ENCODE measurements at places on chromosomes 7 and 10.

GRCh38 chr7:154852205-154852604, 150.7 kb downstream of the PAXIP1 start:
- no peak for DNase-seq

GRCh38 chr7:16564023-16564380, 37.4 kb downstream of the LRRC72 start:
- no peak for DNase-seq

DNA sequence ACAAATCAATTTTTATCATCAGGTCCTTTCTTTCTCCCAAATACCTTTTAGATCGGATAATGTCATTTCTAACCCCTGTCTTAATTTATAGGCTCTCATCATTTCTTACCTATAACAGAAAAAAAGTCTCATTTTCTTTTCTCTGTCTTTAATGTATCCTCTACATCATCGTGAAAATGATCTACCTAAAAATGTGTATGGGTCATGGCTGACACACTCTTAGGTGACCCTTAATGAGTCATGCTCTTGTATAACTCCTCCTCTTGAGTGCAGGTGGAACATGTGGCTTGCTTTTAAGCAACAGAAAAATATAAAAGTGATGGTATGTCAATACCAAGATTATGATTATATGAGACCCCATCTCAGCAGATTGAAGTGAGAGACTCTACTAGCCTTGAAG, 139.4 kb downstream of the SEMA3C start:
- DNase-seq = no peak

DNA sequence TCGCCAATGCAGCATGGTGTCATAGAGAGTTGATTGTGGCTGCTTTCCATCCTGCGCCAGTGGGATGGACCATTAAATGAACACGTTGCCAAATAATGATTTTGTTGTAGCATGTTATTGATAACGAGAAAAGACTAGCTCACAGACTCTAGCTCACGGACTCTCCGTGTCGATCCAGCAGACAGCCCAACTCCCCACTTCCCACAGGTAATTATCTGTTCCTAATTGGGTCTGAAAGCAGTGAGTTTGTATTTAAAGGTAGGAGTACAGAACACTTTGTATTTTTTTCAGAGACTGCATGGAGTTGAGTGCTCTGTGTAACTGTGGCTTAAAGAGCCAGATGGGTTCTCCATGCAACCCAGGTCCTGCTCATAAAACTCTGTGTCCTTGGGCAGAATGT, 1250.5 kb downstream of the TYW1 start:
- no peak for DNase-seq

GRCh38 chr7:68143345-68143744, 1146.7 kb downstream of the TYW1 start:
- DNase-seq = no peak

DNA sequence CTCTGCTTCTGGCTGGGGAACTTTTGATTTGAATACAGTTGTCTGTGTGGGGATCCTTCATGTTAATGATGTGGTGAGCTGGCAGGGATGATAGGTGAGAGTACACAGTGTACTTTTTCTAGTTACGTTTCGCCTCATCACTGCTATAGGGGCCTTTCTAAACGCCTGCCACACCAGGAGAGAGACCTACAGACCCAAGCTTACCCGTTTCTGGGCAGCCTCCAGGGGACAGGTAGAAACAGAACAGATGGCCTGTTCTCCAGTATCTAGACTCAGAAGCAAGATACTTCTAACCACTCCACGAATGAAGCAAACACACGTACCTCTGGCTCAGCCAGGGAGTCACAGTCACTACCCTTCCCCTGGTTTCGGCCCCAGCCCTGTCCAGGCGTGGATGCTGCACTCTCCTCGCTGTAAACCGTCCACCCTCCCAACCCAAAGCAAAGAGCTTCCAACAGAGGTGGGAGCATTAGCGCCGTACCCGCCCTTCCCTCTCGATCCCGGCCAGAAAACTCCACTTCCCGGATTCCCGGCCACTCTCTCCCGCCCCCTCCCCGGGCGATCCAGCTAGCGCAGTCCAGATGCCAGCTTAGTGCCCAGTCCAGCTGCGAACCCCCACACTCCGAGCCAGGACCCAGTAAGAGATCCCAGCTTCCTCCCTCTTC, 1.2 kb downstream of the CCDC6 start:
- DNase-seq = no peak

DNA sequence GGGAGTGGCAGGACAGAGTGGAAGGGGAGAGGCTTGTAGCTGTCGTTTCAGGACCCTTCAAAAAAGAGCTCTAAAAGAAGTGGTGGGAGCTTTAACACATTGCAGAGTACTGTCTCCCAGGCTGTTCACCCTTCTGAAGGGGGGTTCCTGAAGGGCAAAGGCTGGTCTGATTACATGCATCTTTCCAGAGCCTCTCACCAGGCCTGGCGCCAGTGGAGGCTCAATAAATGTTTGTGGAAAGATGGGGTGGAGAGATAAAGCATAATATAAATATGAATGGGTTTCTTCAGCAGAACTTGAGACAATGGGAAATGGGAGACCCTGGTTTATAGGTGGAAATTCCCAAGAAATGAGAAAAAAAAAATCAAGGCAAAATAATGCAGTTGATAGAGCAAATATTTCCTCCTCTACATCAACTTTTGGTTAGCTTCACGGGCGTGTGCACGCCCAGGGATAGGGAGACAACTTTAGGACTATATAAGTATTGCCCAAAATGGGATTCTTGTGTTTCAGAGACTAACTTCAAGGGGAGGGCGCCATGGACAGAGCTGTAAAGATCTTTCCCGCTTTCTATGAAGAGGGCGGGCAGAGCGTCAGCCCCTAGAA, 613 bp upstream of the BUB3 start:
- no peak for DNase-seq

- peak; percentile 3 for DNase-seq
Measured at GRCh38 chr10:33215154-33215553, 119.3 kb downstream of the NRP1 start.

- no peak for DNase-seq
Measured at GRCh38 chr7:26054386-26054785, 97.6 kb upstream of the NFE2L3 start.

DNA sequence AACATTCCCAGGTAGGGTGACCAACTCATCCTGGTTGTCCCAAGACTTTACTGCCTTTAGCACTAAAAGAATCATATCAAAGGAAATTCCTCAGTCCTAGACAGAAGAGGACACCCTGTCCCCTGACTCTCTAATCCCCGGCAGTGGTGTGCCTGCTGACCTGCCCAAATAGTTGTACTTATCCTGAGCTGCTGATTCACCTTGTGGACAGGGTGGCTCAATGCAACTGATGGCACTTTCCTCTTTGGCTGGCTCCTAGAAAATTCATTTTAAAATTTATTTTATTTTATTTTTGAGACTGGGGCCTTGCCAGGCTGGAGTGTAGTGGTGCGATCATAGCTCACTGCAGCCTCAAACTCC, 111.7 kb downstream of the JCAD start:
- DNase-seq = no peak

DNA sequence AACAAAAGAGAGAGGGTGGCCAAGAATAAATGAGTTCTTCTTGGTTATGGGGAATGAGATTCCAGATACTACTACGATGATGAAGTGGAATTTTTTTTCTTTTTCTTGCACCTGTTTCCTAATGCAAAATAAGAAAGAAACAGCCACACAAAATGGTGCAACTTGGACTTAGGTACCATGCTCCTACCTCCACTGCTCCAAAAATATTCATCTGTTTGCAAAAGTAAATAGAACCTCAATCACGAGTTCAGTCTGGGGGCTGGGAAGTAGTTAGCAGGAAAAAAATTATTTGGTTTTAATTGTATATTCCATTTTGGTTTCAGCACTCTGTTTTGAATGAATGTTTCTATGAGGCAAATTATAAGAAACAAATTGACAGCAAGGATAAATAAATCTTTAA, 73.5 kb downstream of the SLC25A13 start:
- DNase-seq = no peak

DNA sequence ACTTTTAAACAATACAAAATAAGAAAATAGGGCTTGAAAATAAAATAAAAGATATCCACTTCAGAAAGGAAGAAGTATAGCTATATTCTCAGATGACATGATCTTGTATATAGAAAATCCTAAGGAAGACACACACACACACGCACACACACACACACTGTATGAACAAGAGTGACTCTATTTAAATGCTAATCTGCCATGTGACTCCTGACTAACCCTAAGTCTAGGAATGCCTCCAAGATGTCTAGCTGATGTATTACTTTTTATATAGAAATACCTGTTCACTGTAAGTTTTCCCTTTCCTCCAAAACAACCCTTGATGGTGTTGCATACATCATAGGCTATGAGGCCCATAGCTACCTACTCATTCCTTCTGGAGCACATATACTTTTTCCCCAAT, 173.1 kb upstream of the LRRTM3 start:
- DNase-seq = no peak

DNA sequence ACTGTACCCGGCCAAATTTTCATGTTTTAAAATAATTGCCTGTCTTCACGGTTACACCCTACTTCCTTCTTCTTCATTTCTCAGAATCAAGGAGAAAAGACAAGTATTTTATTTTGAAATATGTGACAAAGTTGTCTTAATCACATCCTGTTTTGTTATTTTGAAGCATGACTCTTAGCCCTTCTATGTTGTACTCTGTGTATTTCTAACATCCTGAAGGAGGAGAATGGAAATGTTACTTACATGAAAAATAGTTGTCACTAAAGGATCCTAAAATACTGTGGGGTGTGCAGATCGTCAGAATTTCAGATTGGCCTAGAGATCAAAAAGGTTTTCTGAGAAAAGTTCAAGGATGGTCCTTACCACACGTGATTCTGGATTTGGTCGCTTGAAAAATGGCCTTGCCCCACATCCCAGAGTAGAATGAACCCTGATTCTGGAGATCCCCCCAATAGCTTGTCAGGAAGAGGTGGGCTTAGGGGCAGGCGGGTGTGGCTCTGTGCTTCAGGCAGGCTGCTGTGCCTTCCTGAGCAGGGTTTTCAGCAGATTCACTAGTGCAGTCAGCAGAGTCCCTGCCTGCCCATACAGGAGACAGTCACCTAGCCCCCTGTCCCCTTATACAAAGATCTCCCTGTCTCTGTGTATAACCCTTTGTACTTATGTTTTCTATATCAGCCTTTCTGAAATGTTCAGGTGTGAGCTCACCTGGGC, 8.6 kb downstream of the UPP1 start:
- DNase-seq = peak; percentile 64

- DNase-seq = no peak
Measured at GRCh38 chr7:71558806-71559613, 427.1 kb downstream of the GALNT17 start.

DNA sequence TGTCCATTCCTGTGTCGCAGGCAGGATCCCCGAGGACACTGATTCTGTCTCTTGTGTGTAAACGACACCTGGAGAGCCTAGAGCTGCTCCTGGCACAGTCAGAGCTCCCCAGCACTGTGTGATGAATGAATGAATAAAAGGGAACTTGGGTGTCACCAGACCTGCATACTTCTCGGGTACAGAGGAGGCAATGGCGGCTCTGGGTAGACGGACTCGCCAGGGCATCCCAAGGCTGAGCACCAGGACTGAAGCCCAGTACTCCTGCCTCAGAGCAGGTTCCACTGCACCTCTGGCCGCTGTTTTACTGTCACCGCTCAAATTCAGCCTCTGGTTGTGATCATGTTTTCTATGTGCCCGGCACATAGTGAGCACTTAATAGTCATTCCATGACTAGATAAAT, 255.8 kb downstream of the GLRX3 start:
- DNase-seq = no peak

- DNase-seq = no peak
Measured at GRCh38 chr10:131689954-131690757, 210.7 kb upstream of the PPP2R2D start.

DNA sequence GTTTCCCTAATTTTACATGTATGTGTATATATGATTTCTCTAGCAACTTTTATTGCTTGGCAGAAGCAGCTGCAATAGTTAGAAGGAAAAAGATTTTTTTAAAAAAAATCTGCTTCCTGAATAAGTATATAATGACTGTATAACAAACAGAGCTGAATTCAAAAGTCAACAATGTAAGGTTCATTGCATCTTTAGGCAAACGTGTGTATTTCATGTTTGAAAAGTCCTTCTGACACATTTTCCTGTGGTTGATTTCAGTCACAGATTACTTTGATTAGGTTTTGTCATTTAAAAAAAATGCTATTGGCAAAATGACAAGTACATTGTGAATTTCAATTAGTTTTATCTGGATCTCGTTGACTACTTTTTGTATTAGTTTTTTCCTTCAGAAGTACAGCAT, 231.0 kb downstream of the CSTF2T start:
- DNase-seq = no peak

- no peak for DNase-seq
Measured at GRCh38 chr7:74283858-74284447, 5.3 kb upstream of the CLIP2 start.

DNA sequence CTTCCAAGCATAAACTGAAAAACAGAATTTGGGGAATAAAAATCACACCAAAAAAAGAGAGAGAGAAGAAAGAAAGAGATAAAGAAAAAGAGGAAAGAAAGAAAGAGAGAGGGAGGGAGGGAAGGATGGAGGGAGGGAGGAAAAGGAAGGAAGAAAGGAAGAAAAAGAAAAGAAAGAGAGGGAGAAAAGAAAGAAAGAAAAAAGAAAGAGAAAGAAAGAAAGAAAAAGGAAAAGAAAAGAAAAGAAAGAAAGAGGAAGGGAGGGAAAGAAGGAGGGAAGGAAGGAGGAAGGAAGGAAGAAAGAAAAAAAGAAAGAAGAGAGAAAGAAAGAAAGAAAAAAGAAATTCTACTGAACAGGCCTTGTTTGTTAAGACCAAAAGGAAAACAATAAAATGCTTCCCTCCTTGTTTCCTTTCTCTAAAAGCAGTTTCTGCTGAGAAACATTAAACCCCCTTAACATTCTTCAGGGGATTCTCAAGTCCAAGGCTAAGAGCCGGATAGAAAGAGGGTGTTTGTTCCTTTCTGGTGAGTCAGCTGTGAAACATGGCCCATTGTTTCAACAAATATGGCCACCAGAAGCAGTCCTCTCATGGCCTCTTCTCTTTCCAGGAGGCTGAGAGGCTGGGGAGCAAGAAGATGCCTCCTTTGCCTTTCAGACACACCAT, 46.9 kb upstream of the GPAM start:
- DNase-seq = no peak

GRCh38 chr10:59138052-59138451, 38.4 kb upstream of the PHYHIPL start:
- DNase-seq = no peak

DNA sequence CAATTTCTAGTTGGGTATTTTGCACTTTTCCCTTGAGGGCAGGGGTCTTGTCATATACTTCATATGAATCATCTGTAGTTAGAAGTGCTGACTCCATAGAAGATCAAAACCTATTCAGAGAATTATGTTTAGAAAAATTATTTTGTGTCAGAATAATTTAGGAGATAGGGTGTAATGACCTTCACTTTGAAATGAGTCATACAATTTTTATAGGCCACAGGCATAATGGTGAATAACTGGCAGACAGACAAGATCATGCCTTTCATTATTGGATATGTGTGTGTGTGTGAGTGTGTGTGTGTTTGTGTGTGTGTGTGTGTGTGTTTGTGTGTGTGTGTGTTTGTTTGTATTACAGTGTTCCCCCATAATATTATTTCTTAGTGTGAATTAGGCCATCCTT, 523.0 kb downstream of the ANKRD7 start:
- no peak for DNase-seq

DNA sequence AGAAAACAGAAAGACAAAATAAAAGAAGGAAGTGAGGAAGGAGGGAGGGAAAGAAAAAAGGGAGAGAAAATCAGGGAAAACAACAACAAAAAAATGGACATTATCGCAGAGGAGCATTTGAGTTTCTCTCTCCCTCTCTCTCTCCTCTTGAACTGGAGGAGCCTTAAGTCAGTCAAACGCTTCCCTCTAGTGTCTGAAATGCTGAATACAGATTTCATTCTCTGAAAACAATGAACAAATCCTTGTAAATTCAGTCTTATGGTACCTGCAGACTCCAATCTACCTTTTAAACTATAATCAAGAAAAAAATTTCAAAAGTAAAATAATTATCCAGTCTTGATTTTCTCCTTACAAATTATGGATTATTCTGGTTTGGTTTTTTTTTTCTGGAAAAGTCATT, 89.2 kb upstream of the PFKP start:
- no peak for DNase-seq
